GOT3 (cell line): ENCODE measurements at places on chromosomes 1 and 21.

DNA sequence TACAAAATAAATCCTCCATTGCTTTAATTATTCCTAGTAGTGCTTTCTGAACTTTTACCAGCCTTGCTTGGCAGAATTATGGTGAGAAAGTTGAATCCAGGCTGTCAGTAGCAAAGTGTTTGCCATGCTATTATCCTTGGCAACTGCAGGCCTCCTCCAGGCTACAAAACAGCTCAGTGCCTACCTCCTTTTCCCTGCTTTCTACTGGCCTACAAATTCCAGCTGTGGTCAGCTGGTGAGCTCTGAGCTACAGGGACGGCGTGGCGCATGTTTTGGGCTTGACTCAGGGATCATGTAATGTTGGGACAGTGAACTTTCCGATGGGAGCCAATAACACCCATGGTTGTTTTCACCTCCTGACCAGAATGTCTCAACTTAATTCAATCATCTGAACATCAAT is 456.1 kb upstream of the ADAMTS5 start:
- DNase-seq, result peak; percentile 19

- no peak for DNase-seq
Observed at GRCh38 chr1:67632356-67632755, 52.6 kb upstream of the GADD45A start.

- DNase-seq, result no peak
Observed at GRCh38 chr1:167631936-167632614, 2.0 kb downstream of the RCSD1 start.

DNA sequence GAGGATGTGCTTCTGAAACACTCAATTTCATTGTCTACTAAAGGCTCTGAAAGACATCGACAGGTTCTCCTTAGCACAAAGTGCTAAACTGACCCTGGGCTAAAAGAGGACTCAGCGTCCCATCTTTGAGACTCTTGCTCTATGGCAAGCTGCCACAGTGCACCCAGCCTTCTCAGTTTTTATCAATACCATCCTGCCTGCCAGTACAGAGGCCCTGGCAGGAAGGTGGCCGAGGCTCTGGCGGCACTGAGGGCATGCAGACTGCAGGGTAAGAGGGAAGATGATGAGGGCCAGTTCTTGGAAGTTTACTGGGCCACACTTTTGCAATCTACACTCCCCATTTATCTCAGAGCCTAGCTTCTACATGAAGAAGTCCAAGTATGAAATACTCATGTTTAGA is 5.3 kb downstream of the OLFML2B start:
- no peak for DNase-seq

DNA sequence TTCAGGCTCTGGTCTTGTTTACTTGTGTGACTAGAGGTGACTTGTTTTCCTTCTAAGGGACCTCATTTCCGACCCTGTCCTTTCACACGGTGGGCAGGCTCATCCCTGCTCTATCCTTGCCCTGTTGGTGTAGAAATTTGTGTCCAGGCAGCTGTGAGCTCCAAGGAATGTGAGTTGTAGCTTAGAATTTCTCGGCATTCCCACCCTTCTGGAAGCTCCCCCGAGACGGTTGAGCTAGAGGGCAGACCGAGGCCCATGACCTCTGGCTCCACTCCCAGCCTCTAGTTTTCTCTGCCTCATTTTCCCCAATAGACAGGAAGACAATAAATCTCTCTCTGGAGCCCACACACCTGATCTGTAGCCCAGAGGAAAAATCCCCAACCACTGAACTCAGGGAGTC is 100.9 kb downstream of the NAV1 start:
- DNase-seq, result no peak

DNA sequence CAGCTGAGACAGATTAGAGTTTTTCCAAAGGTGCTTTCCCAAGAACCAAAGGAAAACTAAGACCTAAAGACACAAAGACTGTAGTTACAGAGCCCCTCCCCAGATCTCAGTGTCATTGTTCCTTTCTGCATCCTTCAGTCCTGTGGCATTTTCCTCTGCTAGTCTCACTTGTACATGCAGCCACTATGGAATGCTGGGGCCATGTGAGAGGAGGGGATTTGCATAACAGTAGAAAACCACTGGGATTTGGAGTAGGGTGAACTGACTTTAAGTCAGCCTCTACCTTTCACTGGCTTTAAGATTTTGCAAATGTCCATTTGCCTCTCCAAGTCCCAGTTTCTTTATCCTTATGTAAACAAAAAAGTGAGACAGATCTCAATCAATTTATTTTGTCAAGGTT is 119.4 kb upstream of the F3 start:
- DNase-seq, result no peak

DNA sequence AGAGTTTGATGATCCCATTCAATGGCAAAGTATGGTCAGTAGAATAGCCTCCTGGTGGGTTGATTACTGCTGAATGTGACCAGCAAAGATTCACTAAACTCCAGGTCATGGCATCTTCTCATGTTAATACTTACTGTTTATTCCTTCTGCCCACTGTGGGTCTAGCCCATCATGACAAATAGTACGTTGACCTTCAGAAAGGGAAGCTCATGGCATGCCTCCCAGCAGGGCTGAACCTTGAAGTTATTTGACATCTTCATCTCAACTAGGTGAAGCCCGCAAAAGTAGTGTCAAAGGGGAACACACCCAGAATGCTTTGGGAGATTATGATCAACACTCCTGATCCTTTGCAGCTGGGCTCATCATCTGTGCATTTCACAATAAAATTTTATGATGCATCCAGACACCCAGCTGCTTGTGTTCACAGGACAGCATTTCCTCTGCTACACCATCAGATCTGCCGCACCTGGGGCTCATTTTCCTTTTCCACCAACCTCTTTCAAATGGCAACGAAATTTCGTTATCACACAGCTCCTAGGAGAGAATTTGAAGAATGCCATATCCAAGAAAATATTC is 49.6 kb downstream of the HLX start:
- no peak for DNase-seq

GRCh38 chr1:245260110-245260882 is 105.5 kb downstream of the KIF26B start:
- no peak for DNase-seq

DNA sequence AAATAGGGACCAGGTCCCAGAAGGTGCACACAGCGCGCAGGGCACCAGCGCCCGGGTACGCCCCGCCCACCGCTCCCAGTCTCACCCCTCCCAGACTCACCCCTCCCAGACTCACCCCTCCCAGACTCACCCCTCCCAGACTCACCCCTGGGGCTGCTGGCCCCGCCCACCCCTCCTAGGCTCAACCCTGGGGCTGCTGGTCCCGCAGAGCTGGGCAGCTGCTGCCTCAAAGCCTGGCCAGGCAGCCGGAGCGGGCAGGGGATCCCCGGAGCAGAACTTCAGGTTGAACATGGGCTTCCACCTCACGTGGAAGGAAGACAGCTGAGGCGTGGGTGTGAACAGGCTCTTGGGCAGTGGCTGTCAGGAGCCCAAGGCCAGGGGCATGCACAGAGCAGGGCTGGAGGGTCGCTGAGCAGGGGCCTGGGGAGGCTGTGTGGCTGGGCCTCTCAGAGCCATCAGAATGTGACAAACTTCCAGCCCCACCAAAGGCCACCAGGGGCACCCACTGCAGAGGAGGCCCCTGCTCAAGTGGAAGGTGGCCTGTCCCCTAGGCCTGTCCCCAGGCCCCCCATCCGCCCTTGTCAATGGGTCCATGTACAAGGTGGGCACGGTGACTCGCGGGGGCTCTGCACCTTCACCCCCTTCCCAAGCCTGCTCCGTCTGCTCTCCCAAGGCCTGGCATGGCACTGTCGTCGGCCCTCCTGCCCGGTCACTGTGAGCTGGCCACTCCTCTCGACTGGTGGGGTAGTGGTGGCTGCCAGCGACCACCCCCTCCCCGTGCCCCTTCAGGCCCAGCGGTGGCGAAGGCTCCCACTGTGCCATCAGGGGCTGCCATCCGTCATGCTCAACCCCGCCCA is 20.4 kb upstream of the SUMO3 start:
- no peak for DNase-seq

DNA sequence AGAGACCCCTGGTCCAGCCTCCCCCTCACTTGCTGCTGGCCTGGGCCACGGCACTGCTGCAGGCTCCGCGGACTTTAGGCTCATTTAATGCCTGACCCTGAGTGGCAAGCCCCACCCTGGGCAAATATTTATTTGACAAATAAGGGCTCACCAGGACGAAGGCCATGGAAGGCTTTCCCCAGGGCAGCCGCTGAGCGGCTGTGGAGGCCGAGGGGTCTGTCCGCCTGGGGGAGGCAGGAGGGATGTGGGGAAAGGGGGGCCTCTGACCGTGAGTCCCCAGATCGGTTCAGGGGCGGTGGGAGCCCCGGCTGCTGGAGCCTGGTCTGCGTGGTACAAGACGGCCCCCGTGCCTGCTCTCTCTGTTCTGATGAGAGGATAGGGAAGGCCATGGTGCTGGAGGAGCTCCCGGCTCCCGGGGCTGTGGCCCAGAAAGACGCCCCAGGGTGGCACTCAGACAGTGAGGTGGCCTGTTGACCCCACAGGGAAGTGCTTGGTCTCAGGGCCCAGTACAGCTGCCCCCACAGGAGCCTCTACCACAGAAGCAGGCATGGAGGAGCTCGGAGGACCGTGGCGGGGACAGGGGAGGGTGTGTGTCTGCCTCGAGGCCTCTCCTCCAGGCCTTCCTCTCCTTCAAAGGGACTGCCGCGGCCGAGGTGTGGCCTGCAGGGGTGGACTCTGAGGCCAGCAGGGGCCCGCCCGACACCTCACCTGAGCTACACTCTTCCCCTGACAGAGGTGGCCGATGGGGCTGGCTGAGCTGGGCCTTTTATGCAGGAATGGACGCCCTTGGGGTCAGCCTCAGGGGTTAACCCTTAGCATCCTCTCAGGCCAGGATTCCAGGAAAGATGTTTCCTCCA is 9.1 kb upstream of the C1orf159 start:
- DNase-seq, result no peak

- no peak for DNase-seq
Observed at GRCh38 chr1:229105109-229105508, 165.8 kb upstream of the RAB4A start.

- no peak for DNase-seq
Observed at GRCh38 chr1:25431955-25432719, 1.4 kb downstream of the MACO1 start.

GRCh38 chr1:243968413-243968812 is 82.7 kb upstream of the ZBTB18 start:
- DNase-seq, result no peak

DNA sequence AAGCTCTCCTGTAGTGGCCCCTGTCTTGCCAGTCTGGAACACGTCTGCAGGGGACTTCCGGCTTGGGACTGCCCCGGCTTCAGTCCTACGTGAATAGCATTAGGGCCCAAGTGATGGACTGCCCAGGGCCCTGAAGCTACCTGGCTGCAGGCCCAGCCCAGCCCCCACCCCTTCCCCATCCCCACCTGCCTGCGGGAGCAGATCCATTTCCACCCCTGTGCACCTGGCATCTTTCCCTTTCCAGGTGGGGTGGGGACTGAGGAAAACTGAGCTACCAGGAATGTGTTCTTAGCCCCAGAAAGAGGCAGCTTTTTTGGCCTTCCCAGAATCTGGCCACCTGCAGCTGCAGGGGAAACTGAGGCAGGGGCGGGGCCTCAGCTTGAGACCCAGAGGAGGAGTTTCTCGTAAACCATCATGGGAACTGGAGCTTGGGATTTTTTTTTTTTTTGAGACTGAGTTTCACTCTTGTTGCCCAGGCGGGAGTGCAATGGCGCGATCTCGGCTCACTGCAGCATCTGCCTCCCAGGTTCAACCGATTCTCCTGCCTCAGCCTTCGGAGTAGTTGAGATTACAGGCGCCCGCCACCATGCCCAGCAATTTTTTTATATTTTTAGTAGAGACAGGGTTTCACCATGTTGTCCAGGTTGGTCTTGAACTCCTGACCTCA is 3.2 kb downstream of the EDN2 start:
- DNase-seq, result no peak

DNA sequence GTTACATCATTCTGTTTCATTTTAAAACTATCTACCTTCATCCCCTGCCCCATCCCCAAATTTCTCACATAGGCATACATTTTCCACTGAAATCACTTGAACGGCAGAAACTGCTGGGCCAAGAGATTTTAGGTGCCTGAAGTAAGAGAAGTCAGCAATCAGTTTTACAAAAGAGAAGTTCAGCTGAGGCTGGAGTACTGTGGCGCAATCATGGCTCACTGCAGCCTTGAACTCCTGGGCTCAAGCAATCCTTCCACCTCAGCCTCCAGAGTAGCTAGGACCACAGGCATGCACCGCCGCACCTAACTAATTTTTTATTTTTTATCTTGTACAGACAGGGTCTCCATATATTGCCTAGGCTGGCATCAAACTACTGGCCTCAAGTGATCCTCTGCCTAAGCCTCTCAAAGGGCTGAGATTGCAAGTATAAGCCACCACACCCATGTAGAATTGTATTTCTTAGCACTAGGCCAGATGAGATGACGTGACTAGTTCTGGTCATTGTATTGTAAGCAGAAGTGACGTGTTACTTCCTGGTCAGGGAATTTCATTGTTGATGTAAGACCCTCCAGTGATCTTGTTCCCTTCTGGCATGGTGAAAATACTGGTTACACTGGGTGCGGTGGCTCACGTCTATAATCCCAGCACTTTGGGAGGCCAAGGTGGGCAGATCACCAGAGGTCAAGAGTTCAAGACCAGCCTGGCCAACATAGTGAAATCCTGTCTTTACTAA is 7.1 kb downstream of the BECN2 start:
- DNase-seq, result no peak

DNA sequence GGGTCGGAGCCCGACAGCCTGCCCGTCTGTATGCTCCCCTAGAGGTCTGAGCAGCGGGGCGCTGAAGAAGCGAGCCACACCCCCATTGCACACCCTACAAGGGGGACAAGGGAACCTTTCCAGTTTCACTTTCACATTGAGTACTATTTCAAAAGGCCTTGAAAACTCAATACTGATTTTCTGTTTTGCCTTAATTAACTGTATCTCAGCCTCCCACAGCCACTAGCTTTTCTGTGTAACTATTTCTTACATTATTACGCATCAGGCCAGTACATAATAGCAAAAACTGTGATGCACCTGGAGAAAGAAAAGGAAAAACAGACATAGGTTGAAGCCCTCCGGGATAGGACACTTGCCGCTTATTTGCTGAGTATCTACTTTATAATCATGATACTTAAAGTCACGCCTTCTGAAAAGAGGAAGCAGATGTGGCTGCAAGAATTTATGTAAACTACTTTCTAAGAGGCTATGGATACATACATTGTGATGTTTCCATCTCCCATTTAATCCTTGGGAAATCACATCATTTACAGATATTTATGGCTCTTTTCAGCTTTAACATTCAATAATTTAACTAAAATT is 1719.5 kb downstream of the MRPL39 start:
- DNase-seq, result no peak

DNA sequence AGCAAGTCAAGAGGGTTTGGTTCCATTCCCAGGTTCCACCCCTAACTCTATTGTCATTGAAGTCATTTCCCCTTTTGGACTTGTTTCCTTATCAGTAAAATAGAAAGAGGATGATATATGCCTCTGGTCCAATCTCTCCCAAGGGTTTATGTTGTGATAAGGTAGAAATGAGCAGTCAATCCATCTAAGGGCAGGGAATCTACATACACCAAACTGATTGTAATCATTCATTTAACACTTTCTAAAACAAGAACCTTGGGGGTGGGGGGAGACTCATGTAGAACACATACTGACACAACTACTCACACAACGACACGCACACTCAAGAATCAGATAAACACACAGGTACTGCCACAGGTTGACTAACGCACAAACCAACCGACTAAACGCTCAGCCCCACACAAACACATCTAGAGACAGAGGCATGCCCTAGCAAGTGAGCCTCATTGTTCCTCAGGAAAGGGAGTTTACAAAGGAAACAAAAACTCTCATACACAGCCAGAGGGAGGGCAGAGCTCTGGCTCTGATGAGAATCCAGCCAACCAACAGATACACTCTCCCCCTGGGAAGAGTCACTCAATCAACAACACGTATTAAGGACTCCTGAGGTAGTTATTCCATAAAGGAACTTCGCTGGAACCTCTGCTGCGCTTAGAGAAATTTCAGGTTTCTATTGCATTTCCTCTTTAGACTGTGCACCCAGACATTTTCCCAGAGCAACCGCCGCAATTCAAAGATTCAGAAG is 1.0 kb downstream of the F11R start:
- DNase-seq, result no peak
